Thyroid gland (tissue), 4 donors: ENCODE measurements at places on chromosomes 16 and 17.

GRCh38 chr17:708132-708531 is 6.5 kb downstream of the VPS53 start:
- H3K36me3 ChIP-seq, result peaks cover 12% of the 10 kb centered on the region
- peaks cover 24% of the 10 kb centered on the region for H3K4me1 ChIP-seq
- H3K27me3 ChIP-seq, result no peaks in the 10 kb centered on the region
- no peak for DNase-seq
- H3K4me3 ChIP-seq, result no peak overlapping the region

- no peak overlapping the region for H3K27ac ChIP-seq
- DNase-seq, result no peak
- no peaks in the 10 kb centered on the region for H3K27me3 ChIP-seq
- H3K36me3 ChIP-seq, result peaks cover 28% of the 10 kb centered on the region
- no peaks in the 10 kb centered on the region for H3K4me1 ChIP-seq
Observed at GRCh38 chr17:80212962-80213642, 7.0 kb downstream of the SGSH start.

DNA sequence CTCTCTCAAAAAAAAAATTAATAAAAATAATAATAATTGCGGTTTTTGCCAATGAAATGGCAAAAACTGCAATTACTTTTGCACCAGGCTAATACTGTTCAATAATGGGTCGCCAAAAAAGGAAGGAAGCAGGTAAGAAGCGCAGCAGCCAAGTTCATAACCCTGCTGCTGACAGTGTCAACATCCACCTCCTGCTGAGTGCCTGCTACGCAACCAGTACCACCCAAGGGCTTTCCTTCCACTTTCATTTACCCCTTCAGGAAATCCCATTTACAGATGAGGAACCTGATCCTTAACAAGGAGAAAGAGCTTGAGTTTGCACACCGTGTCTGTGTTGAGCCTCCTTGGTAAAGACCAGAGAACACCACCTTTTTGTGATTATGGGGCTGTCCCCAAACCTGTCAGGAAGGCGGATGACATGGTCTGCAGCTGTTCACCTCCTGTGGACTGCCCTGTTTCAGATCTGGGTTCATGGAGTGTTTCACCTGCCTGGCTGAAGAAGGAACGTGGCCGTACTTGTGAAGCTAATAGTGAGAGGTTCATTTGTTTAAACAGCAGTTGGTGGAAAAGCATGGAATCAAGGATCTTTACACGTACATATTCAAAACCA is 378.0 kb downstream of the SLC39A11 start:
- H3K4me1 ChIP-seq, result no peaks in the 10 kb centered on the region
- H3K27me3 ChIP-seq, result no peaks in the 10 kb centered on the region
- no peaks in the 10 kb centered on the region for H3K36me3 ChIP-seq
- no peak overlapping the region for H3K27ac ChIP-seq

GRCh38 chr17:55652114-55652823 is 70.4 kb downstream of the TMEM100 start:
- no peak overlapping the region for H3K4me3 ChIP-seq
- H3K36me3 ChIP-seq, result no peaks in the 10 kb centered on the region
- DNase-seq, result no peak
- no peaks in the 10 kb centered on the region for H3K4me1 ChIP-seq
- H3K27me3 ChIP-seq, result no peaks in the 10 kb centered on the region

DNA sequence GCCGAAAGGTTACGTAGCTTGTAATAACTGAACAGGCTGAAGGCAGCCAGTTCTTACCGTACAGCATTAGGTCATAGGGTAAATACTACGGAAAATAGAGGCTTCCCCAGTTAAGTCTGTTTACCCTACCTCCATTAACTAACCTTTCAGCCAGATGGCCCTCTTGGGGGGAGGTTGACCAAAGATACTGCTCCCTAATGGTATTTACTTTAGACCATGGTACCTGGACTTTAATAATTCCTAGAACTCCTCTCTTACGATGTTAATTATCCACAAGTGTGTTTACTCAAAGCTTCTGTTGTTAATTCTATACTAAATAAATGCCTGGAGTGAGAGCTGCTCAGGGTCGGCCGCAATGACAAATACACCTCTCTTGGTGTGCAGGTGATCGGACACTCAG is 9.8 kb upstream of the ADAT1 start:
- no peak overlapping the region for H3K4me3 ChIP-seq
- DNase-seq, result no peak
- no peaks in the 10 kb centered on the region for H3K4me1 ChIP-seq
- no peaks in the 10 kb centered on the region for H3K27me3 ChIP-seq
- no peak overlapping the region for H3K27ac ChIP-seq

GRCh38 chr17:74407384-74407783 is 24.5 kb upstream of the GPRC5C start:
- H3K27me3 ChIP-seq, result no peaks in the 10 kb centered on the region
- no peak overlapping the region for H3K4me3 ChIP-seq
- DNase-seq, result no peak
- no peaks in the 10 kb centered on the region for H3K36me3 ChIP-seq

- no peak overlapping the region for H3K4me3 ChIP-seq
- no peaks in the 10 kb centered on the region for H3K27me3 ChIP-seq
- DNase-seq, result peak; percentile 26
- H3K27ac ChIP-seq, result no peak overlapping the region
Observed at GRCh38 chr16:86865851-86866662, 287.7 kb downstream of the FOXL1 start.

DNA sequence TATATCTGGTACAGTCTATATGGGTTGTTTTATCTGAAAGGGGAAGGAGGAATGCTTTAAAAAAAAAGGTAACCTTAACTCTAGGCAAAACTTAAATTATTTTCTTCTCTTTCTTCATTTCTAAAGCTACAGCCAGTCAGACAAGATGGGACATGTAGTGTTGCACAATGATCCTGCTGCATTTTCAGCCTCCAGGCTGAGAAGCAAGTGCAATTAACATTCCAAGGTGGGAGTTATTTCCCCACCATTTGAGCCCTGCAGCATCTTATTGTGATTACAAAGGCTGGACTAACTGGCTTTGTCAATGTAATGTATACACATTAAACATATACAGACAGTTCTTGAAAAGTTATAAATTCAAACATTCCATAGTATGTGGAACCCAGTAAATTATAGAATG is 22.6 kb upstream of the NF1 start:
- no peaks in the 10 kb centered on the region for H3K27me3 ChIP-seq
- no peak overlapping the region for H3K27ac ChIP-seq
- H3K4me3 ChIP-seq, result no peak overlapping the region
- H3K4me1 ChIP-seq, result peaks cover 5% of the 10 kb centered on the region
- no peak for DNase-seq

DNA sequence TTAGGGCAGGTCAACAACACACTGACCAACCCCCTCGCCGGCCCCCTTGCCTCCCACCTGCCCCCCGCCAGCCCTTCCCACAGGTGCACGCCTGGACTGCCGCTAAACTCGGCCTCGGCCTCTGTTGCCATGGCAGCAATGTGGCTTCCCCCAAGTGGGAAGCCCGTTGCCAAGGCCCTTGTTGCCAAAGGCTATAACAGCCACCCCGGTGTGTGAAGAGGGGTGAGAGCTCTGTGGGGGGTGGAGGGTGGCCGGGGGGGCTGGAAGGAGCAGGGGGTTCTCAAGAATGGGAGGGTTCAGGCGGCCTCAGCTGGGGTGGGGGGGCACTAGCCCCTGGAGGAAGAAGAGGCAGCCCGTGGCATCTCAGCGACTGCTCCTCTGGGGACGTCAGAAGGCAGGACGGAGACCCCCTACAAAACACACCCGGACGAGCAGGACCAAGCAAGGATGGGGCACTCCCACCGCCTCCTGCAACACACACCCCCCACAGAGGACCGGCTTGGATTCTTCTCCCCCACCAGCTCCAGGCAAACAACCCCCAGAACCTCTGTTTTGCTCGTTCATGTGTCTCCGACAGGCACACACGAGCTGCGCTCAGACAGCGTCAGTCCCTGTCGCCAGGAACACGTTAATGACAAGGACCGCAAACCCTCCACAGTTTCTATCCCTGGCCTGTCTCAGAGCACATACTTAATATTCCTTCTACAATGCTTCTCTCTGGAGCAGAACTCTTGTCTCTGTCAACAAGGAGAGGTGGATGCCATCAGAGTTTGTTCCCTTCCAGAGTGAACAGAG is 55.7 kb downstream of the ABR start:
- no peak for DNase-seq
- H3K4me3 ChIP-seq, result no peak overlapping the region
- H3K27ac ChIP-seq, result no peak overlapping the region
- no peaks in the 10 kb centered on the region for H3K27me3 ChIP-seq

GRCh38 chr17:4365628-4366326 is 698 bp downstream of the UBE2G1 start:
- H3K27ac ChIP-seq, result peak overlapping the region; percentile 83
- H3K4me1 ChIP-seq, result peaks cover 8% of the 10 kb centered on the region
- no peaks in the 10 kb centered on the region for H3K36me3 ChIP-seq
- H3K4me3 ChIP-seq, result peak overlapping the region; percentile 97
